ENCODE measurements at places on chromosomes 5 and 9.
A peak's percentile ranks its signal among the peaks of the same experiment; 100 is the strongest.

DNA sequence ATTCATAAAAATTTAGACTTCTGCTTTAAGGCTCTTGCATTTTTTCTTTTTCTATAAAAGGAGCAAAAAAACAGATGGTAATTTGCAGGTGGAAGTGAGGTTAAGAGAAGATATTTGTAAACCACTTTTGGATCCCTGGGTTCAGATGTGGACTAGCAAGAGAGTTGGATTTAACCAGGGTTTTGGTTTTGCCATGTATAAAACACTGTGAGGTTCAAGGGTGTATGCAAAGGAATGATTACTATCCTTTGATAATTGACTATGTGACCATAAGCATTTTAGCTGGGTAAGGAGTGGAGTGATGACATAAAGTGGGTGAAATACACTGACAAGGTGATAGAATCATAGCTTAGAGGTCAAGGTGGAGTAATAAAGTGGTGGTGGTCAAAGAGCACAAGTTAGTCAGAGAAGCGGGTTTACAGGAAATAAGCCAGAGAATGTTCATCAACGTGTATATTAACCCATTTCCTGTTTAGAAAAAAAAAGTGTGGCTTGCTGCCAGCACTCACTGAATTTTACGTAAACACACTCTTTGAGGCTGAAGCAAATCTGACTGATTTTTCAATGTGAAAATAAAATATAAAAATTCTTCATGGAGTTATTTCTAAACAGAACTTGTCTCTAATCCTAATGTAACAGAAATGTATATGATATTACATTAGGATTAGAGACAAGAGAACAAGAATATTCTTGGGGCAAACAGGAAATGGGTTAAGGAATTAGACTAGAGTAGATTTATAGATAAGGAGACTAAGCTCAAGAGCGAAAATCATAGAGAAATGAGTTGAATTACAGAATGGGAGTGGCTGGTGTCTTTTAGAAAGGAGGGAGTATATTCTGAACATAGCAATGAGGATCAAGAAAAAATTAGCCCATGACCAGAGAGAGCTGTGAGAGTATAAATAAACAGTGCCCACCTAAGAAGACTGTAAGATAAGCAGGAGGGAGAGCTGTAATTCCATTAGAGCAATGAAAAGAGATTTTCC, 74.5 kb downstream of the CDKN2A start:
- DNase-seq, result no peak

GRCh38 chr5:116237917-116238500, 153.2 kb downstream of the COMMD10 start:
- DNase-seq, result no peak

DNA sequence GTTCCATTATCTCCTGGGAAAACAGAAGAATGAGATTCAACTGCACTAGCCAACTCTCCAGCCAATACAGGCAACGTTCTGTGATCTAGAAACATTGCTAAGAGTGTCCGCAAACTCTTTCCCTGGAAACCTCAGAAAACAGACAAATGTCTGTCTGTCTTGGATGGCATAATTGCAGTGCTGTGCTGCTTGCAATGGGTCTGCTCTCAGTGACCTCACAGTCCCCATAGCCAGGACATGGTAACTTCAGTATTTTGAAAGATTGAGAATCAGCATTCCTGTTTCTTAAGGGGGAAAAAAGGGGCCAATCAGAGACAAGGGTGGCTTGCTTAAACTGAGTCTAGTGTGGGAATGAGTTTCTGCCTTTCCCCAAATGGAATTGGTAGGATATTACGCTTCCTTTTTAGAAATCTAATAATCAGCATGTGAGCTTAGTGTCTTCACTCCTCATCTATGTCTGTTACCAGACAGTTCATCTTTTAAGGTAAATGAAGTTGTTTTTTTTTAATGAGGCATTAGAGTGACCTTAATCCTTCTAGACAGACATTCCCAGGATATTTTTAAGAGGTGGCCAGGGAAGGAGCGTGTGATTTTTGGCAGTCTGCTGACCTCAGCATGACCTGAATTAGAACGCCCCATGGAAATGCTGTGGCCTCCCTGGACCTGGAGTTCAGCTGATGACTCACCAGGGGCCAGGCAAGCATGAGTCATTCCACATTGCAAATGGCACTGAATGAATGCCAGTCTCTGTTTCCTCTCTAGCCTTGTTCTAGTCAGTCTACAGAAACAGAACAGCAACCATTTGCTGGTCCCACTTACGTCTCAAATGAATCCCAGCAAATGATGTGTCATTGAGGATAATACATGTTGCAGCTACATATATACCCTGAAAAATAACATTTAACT, 210.2 kb upstream of the ACTBL2 start:
- no peak for DNase-seq

- DNase-seq, result no peak
Observed at GRCh38 chr5:163362840-163363371, 74.5 kb upstream of the CCNG1 start.

GRCh38 chr5:40554054-40554453, 125.7 kb upstream of the PTGER4 start:
- DNase-seq, result no peak

GRCh38 chr9:20593537-20593936, 28.8 kb downstream of the MLLT3 start:
- DNase-seq, result no peak

DNA sequence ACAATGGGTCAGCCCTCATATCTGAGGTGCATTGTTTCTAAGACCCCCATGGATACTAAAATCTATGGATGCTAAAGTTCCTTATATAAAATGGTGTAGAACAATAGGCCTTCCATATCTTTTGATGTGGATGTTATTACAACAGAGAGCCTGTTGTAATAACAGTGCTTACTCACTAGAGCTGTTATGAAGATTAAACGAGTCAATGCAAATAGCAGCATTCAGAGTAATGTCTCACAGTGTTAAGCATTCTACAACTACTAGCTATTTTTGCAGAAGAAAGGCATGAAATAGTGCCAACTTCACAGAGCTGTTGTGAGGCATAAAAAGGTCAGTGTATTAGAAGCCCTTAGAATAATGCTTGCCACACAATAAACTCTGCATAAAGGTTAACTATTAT, 13.0 kb downstream of the CHSY3 start:
- DNase-seq, result no peak

- DNase-seq, result no peak
Observed at GRCh38 chr5:1724822-1725602, 74.6 kb downstream of the MRPL36 start.

GRCh38 chr5:17340379-17340778, 122.9 kb downstream of the BASP1 start:
- DNase-seq, result no peak

GRCh38 chr9:77848404-77848803, 183.2 kb downstream of the GNAQ start:
- no peak for DNase-seq

DNA sequence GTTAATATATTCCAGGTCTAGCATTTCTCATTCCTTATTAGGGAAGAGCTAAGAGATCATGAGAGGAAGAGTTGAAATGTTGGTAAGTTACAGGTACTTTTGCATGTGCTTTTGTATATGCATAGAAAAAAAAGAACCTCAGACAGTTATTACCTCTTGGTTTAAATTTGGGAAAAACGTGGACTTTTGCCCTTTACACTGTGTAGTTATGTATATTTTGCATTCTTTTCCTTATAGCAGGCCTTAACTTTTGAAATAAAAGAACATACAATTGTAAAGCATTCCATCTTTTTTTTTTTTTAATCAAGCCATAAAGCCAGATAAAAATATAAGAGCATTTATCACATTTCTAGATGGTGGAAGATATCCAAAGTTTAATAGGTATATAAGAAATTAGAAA, 61.4 kb downstream of the RIC1 start:
- DNase-seq, result no peak

- no peak for DNase-seq
Observed at GRCh38 chr9:23586906-23587305, 239.1 kb downstream of the ELAVL2 start.

DNA sequence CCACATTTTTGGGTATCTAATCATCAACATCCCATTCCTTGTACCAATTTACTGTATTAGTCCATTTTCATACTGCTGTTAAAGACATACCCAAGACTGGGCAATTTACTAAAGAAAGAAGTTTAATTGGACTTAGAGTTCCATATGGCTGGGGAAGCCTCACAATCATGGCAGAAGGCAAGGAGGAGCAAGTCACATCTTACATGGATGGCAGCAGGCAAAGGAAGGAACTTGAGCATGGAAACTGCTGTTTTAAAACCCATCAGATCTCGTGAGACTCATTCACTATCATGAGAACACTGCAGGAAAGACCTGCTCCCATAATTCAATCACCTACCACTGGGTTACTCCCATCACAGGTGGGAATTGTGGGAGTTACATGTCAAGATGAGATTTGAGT, 95.4 kb upstream of the SLCO6A1 start:
- no peak for DNase-seq

- DNase-seq, result no peak
Observed at GRCh38 chr9:72589667-72590521, 68.5 kb downstream of the TMC1 start.

DNA sequence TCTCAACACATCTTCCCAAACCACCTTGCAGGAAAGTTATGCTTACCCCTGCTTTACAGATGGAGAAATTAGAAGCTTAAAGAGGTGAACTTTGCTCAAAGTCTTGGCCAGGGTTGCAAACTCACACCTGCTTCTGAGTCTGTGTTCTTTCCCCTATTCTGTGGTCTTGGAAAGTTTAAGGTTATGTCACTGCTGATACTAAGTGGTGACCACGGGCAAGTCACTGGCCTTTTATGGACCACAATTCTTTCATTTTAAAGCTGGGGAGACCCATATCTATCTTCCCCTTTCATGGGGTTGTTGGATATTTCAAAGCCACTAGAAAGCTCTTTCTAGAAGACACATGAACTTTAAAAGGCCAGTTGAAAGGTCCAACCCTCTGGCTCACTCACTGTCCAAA, 95.4 kb upstream of the KLF4 start:
- no peak for DNase-seq

- no peak for DNase-seq
Observed at GRCh38 chr5:88888848-88889188, 5.8 kb upstream of the MEF2C start.

GRCh38 chr9:107153336-107153735, 129.7 kb upstream of the RAD23B start:
- no peak for DNase-seq

- no peak for DNase-seq
Observed at GRCh38 chr5:16554110-16554509, 62.7 kb downstream of the RETREG1 start.

GRCh38 chr5:66655395-66656324, 59.5 kb downstream of the MAST4 start:
- no peak for DNase-seq

GRCh38 chr5:126848253-126848652, 71.3 kb downstream of the LMNB1 start:
- DNase-seq, result no peak

- DNase-seq, result no peak
Observed at GRCh38 chr5:168568738-168569137, 10.4 kb downstream of the PANK3 start.

- DNase-seq, result no peak
Observed at GRCh38 chr5:124088289-124089032, 576.5 kb downstream of the CSNK1G3 start.

DNA sequence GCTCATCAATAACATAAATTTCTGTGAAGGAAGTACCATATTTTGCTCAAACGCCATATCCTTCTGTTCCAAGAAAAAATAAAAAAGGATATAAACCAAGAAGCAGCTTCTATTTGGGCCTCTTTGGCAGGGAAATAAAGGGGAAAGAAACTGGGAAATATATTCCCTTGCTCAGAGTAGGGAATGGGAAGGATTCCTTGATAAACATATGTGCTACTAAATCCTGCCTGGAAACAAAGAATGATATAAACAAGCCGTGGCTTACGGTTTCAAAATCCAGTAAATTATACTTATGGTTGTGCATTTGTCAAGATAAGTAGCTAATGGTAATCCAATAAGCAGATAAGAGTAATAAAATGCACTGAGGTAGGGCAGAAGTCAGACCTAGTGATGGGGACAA, 481.6 kb downstream of the NTRK2 start:
- no peak for DNase-seq

GRCh38 chr9:87676976-87677775, 48.7 kb upstream of the CTSL start:
- no peak for DNase-seq

DNA sequence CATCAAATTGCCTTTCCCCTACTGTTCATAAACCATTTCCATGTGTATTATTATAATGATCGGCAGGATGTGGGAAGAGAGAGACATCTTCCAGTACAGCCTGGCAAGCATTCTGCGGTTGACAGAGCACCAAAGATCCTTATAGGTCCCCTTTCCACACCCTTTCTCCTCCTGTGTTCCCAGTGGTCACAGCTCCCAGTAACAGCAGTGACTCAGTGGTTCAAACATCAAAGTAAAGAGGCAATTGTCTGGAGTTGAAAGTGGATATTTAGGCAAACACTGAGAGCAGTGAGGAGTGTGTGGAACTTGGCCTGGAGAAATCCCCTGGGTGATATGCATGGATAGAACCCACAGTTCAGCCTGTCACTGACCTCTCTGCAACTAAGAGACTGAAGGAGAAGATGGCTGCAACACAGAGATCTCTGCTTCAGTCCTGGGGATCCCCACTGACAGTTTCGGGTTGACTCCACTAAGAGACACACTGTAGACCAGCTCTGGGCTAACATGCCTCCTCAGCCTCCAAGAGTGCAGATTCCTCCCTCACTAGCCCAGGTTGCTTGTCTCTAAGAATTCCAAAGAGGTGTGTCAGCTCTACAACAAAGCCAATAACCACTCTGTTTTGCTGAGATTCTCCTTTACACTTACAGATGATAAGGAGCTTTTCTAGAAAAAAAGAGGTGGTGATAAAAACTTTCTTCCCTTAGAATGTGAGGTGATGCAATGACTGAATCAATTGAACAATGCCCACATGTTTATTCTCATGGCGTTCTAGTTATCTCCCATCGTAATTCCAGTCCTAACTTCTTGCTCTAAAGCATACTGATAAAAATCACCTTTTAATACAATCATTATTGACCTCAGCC, 94.4 kb upstream of the IL6ST start:
- DNase-seq, result no peak

- DNase-seq, result no peak
Observed at GRCh38 chr5:14156290-14156649, 13.1 kb downstream of the TRIO start.

GRCh38 chr5:75116856-75117255, 64.5 kb upstream of the GCNT4 start:
- DNase-seq, result no peak

GRCh38 chr9:126326228-126327005, at the start of gene MVB12B:
MVB12B (plus strand) TSS chr9:126326829; CDS start chr9:126326930, 101 bp downstream.
- DNase-seq, result no peak

- DNase-seq, result peak; percentile 9
Observed at GRCh38 chr9:113807173-113808061, 68.7 kb upstream of the ZNF618 start.

GRCh38 chr9:137056739-137057415, 3.0 kb upstream of the ENTPD2 start:
- no peak for DNase-seq

GRCh38 chr9:134548618-134549017, 93.0 kb upstream of the COL5A1 start:
- no peak for DNase-seq

DNA sequence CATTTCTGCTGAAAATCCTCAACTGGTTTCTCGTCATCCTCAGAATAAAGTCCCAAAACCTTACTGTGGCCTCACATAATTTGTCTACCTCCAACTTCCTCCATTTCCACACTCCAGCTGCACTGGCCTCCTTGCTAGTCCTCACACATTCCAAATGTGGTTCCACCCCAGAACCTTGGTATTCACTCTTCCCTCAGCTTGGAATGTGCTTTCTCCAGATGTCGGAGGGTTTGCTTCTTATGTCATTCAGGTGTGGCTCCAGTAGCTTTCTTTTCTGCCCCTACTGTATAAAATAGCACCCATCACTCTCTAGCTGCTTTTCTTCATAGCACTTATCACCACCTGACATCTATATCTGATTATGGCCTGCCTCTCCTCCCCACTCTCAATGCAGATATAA, 102.5 kb upstream of the IFNK start:
- DNase-seq, result no peak

Measured in activated CD8-positive, alpha-beta memory T cell treated with anti-CD3 and anti-CD28 coated beads for 48 hours (primary cell).